Activated CD4-positive, alpha-beta memory T cell treated with anti-CD3 and anti-CD28 coated beads for 36 hours (primary cell): ENCODE measurements at places on chromosomes 6 and 20. TPM values are rescaled to one million over a fixed set of nuclear protein-coding genes. Genes with fewer than 3 reads are reported as not detected.

PTCRA gene
- total RNA-seq: not detected

RIPOR3 gene
- not detected for total RNA-seq

DNA sequence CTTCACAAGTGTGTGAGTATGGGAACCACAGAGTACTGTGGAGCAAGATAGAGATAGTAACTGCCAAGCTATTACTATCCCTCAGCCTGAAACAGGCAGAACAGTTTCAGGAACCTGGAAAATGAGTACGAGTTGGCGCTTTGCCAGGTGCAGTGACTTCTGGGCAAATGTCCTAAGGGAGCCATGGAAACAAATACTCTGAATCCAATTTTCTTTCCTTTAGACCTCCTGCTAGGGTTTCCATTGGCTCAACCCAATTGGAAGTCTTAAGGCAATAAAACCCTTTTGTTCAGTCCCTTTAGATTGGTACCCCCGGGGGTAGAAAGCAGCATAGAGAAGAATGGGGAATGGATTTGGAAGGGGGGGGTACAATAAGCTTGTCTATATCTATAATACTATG, 205.0 kb upstream of the EPHA7 start:
- no peaks in the 10 kb centered on the region for H3K27me3 ChIP-seq
- H3K36me3 ChIP-seq: no peaks in the 10 kb centered on the region
- no peak overlapping the region for H3K27ac ChIP-seq
- no peak overlapping the region for H3K4me3 ChIP-seq
- DNase-seq: no peak

DNA sequence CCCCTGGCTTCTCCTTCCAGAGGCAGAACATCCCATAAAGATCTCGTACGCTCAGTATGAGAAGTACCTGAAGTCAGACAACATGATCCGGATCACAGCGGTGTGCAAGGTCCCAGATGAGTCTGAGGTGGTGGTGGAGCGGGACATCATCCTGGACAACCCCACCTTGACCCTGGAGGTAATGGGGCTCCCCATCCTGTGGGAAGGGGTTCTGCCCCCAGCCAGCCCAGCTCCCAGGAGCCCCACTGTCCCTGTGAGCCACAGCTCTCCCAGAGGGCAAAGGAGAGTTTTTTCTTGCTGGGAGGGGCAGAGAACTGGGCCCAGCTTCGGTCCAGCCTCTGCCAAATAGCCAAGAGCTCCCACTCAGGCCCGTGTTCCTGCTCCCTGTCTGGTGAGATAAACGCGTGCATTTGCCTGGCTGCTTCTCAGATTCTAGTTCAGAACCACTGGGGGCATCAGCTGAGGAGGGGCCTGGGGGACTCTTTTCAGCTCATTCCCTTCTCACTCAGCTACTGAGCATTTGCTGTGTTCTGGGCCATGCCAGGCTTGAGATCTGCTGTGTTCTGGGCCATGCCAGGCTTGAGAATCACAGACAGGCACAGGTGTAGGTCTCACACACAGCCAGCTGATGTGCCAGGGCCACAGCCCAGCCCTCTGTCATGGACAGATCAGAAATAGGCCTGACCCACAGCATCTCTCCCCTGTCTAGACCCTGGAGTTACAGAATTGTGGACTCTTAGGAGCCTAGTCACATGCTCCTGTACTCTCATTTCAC, 39.5 kb downstream of the TGM3 start:
- no peak overlapping the region for H3K4me3 ChIP-seq
- no peaks in the 10 kb centered on the region for H3K36me3 ChIP-seq
- DNase-seq: no peak
- no peak overlapping the region for H3K27ac ChIP-seq
- no peaks in the 10 kb centered on the region for H3K4me1 ChIP-seq

DNA sequence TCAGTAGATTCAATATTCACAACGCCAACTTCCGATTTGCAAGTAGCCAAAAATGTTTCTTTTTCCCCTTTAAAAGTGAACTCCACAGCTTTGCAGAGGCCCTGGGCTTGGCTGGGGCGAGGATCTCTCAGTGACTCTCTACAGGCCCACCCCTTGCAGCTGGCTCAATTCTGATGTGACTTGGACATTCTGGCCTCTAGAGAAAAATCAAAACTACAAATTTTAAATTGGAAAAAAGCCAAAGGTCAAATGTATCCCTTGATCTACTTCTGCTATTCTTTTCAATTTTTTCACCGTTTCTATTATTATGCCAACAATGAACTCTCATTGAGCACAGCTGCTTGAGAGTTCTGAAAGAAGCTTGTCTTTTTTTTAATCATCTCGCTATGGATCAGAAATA, 245.9 kb upstream of the HS3ST5 start:
- no peaks in the 10 kb centered on the region for H3K4me1 ChIP-seq
- no peaks in the 10 kb centered on the region for H3K36me3 ChIP-seq
- DNase-seq: no peak
- no peaks in the 10 kb centered on the region for H3K27me3 ChIP-seq
- H3K4me3 ChIP-seq: no peak overlapping the region
